KBM-7 (cell line): ENCODE measurements at places on chromosomes 1 and 21.

DNA sequence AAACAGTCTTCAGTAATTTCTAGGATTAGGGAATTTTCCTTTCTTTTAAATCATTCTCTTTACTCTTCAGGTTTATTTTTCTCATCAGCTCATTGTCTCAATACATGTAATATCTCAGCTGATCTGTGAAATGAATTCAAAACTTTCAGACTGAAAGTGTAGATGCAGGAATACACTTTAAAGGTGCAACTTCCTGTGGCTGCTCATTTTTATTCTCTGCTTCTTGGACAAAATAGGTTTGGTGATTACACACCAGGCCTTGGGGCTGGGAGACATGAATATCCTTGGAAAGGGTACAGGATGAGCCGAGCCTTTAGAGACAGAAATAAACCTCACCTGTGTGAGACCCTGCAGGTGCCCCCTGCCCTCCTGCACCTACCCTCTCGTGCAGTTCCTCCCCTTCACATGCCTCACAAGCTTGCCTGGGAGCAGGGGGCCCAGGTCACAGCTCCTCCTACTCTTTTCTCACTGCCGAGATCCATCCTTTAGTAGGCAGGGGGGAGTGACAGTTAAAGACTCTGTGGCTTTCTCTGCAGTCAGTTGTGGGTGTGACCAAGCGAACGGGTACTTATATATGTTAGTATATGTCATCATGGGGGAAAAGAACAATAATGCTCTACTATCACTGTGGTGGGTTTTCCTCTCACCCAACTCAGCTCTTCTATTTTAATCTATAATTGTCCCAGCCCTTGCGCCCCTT is 23.6 kb downstream of the XCL2 start:
- DNase-seq = peak; percentile 85

DNA sequence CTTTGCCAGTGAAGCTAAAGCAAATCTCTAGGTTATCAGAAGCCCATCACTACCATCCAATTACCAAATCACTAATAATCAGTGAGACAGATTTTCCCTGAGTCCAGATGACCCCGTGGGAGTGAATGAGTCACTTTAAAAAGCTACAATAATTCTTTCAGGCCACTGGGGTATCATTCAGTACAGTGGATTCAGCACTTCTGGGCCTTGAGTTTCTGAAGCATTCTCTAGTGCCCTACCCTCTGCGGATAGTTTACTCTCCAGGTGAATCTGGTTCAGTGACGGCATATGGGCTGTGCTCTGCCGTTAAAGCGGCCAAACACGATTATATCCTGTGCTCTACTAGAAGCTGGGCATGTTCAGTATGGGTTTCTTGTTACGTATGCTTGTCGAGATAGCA is 26.1 kb downstream of the NR5A2 start:
- DNase-seq = no peak

DNA sequence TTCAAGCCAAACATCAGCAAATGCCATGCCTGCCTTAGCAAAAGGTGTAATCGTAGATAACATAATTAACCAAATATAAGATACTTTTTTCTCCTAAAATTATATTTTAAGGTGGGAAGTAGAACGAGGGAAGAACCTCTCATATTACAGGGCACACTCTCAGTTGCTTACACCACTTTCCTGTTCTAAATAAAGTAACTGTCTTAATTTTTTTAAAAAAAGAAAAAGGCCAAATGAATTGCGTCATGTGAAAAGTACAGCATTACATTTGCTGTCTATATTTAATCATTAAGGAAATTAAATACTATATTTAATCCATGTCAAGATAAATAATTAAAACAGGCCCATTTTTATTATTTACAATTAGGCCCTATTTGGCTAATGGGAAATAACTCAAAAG is 23.7 kb downstream of the JAK1 start:
- no peak for DNase-seq

GRCh38 chr1:101567582-101568189 is 330.9 kb downstream of the S1PR1 start:
- peak; percentile 67 for DNase-seq

DNA sequence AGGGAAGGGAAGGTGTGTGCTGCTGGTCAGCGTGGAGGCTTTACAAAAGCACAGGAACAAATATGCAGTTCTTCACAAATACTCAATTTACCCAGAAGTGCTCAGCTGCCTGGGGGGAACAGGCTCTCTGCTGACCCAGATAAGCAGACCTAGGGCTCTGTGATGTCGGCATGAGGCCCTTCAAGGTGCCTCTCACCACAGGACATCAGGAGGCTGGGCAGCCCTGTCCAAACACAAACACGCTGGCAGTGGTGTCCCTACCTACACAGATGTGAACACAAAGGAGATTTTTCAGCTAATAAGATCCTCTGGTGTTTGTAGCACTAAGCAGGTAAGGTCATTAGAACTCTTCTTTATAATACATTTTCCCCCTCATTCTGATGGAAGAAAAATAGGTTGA is 243.0 kb upstream of the PROX1 start:
- no peak for DNase-seq

- DNase-seq = peak; percentile 41
These were observed 359.0 kb upstream of the PTBP2 start for GRCh38 chr1:96362623-96363022.

DNA sequence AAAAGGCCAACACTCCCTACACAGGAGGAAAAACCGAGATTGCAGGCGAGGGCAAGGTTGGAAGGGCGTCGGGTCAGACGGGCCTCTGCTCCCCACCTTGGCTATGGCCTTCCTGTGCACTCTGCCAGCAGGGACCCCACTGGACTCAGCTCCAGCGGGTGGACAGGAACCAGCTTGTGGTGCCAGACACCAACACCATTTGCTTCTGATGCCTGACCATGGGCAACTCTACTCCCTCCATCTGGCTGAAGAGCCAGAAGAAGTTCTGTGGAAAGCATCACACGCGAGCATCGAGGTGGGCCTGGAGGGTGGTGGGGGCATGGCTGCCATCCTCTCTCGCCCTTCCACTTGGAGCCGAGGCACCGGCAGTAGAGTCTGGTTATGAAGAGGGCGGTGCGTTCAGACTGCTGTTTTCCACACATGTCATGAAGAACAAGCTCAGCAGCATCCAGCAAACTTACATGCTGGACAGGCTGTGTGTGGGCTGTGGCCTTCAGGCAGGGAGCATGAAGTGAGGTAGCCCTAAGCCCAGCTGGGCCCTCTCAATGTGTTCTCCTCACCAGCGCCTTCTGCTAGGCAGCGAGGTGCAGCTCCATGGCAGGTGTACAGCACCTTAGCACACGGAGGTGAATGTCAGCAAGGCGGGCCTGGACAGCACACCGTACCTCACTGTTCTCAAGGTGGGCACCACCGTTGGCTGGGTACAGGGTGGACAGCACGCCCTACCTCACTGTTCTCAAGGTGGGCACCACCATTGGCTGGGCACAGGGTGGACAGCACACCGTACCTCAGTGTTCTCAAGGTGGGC is 15.6 kb upstream of the ZNF669 start:
- no peak for DNase-seq

- DNase-seq = no peak
These were observed 87.9 kb downstream of the PLXNA2 start for GRCh38 chr1:208156310-208156709.
